ENCODE measurements at places on chromosomes 16 and 17.
A peak's percentile ranks its signal among the peaks of the same experiment; 100 is the strongest.

GRCh38 chr17:37608351-37609169, 658 bp downstream of the SYNRG start:
- no peak for DNase-seq

- no peak for DNase-seq
These were observed 37.3 kb upstream of the MRPS23 start for GRCh38 chr17:57887161-57887560.

GRCh38 chr16:79336437-79337229, 263.9 kb downstream of the MAF start:
- no peak for DNase-seq

DNA sequence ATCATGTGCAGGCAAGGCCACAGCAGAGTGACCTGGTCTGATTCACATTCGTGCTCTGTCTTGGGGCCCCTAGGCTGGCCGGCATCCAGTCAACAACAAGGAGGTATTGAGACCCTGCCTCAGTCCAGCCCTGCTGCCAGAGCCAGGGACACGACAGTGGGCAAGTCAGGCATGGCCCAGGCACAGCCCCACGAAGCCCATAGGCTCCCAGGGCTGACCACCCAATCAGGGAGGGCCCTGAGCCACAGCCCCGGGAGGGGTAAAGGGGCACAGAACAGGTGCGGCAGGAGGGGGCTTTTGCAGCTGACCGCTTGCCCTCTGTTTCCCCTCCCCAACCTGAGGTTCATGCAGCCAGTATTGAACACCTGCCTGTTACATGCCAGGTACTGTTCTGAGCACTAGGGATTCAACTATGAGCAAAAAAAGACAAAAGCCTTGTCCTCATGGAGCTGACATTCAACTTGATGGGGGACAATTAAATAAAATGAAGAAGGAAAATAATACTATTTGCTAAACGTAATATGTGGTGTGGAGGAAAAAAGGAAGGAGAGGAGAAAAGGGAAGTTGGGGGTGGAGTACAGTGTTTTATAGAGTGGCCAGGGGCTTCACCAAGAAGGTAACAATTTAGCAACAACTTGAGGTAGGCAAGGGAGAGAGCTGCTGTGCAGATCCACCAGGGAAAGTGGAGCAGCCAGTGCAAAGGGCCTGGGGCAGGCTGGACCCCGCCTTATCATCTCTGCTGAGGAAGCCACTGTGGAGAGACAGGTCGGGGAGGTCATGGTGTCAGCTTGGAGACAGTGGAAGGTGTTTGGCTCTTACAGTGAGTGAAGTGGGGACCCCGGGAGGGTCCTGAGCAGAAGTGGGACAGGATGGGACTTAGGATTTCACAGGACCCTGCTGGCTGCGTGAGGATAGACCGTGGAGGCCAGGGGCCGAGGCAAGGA, 6.1 kb downstream of the DRC3 start:
- no peak for DNase-seq

GRCh38 chr16:54009464-54010176, 277.0 kb downstream of the IRX3 start:
- no peak for DNase-seq

DNA sequence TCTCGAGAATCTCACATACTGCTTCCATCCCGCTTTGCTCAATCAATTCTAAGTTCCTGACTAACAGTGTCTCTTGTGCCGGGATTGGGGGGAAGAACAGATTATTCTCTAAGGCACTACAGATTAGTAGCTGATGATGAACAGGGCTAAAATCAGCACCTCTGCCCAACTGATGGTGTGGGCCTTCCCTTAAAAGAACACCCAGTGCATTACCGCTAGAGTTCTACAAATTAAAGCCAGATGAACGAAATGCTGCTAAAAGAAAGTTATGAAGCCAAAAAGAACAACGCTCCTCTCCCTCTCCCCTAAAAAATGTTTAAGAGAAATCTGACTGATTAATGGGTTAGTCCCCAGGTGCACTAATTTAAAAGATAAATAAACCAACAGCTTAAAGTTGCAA, 4.4 kb downstream of the CDC27 start:
- no peak for DNase-seq

GRCh38 chr16:17104654-17105053, 366.1 kb downstream of the XYLT1 start:
- no peak for DNase-seq

DNA sequence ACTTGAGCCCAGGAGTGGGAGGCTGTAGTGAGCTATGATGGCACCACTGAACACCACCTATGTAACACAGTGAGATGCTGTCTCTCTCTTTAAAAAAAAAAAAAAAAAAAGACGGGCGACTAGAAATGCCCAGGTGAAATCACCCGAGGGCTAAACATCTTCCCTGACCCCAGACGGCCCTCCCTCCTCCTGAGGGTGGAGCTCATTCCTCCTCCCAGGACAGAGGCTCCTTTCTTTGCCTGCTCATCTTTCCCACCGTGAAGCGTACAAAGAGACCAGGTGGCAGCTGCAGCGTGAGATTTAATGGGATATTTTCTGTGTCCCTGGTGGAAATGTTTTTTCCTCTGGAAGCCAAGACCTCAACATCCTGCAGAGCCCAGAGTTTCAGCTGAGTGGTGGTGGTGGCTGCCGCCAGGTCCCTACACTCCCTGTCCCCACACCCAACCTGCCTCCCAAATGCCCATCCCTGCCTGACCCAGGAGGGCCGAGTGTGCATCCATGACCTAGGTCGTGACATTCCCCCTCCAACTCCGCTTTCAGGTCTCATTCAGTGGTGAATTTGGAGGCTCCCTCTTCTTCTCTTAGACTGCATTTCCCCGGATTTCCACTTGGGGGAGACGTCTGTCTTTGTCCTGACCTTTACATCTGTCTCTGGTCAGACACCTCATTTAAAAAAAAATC, 14.4 kb upstream of the GPRC5B start:
- DNase-seq: no peak

GRCh38 chr16:56889206-56889605, 24.2 kb downstream of the SLC12A3 start:
- no peak for DNase-seq

GRCh38 chr16:21268236-21268635, 9.9 kb downstream of the CRYM start:
- DNase-seq: no peak

GRCh38 chr16:65679785-65680184, 557.9 kb upstream of the CDH11 start:
- DNase-seq: no peak

GRCh38 chr16:66605979-66606751, 1.7 kb downstream of the CMTM3 start:
- DNase-seq: no peak

DNA sequence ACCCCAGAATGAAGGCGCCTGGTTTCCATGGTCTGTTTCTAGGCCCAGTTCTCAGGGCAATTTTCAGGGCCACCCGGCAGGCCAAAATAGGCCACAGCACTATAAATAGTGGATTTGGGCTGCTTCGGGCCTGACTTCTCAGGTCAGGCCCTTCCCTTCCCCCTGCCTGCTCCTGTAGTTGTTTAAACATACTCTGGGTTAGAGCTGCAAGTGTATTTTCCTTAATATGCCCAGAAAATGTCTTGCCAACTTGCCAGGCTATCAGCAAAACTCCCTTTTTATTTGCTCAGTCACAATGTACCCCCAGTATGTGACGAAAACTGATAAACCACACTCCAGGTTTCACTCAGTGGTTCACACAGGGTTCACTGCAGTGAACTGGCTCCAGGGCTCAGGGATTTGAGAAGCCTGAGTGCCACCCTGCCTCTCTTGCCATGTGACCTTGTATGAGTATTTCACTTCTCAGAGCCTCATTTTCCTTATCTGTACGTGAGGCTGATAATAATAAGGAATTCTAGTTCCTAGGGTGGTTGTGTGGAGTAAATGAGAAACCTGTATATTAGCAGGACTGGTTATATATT, 76.5 kb downstream of the GPRC5B start:
- no peak for DNase-seq

DNA sequence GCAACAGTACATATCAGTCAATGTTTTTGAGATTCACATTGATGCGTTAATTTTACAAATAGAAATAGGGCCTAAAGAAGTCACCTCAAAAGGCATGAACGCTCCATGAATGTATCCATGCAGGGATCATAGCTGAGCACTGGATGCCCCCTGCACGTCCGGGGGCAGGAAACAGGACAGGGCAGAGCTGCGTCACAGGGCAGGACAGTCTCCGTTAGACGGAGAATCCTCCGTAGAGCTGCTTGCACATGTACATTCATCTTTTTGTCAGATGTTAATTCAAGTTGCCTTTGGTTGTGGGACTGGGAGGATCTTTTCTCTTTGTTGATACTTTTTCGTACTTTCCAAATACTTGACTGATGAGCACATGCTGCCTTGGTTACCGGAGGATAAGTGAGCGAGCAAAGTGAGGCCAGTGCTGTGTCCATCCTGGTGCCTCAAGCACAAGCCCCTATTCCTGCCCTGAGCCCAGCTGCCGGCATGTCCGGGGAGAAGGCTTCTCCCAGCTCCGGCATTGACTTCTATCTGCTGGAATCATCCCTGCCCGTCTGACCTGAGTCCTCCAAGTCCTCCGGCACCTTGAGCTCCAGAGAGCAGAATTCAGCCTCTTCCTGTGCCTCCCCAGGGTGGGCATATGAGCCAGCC, 15.0 kb downstream of the GAA start:
- DNase-seq: no peak

GRCh38 chr16:88384222-88385111, 1.7 kb downstream of the ZNF469 start:
- no peak for DNase-seq

- peak; percentile 26 for DNase-seq
These were observed 18.9 kb downstream of the KPNA2 start for GRCh38 chr17:68054296-68054900.

DNA sequence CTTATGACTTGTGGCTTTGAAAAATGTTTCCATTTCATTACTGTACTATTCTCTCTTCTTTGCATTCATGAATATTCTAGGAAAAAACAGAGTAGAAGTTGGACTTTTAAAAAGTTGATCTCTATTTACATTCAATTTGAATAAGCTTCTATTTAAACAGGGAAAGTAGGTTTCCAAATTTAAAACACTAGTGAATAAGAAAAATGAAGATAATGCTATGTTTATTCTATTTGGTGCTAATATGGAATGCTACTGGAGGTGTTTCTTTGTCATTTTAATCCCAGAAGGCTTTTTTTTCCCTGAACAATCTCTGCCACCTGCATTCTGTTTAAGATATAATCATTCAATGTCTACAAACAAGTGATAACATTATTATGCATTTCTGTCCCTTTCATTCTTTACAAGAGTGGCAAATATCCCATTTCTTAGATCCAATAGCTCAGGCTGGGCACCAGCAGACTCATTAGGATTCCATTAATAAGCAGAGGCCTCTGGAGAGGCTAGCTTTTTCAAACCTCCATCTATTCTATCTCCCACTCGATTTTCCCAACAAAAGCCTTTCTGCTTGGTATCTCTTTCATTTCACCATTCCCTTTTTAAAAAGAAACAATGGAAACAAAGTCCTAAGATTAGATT, 1001.6 kb upstream of the CDH8 start:
- no peak for DNase-seq

DNA sequence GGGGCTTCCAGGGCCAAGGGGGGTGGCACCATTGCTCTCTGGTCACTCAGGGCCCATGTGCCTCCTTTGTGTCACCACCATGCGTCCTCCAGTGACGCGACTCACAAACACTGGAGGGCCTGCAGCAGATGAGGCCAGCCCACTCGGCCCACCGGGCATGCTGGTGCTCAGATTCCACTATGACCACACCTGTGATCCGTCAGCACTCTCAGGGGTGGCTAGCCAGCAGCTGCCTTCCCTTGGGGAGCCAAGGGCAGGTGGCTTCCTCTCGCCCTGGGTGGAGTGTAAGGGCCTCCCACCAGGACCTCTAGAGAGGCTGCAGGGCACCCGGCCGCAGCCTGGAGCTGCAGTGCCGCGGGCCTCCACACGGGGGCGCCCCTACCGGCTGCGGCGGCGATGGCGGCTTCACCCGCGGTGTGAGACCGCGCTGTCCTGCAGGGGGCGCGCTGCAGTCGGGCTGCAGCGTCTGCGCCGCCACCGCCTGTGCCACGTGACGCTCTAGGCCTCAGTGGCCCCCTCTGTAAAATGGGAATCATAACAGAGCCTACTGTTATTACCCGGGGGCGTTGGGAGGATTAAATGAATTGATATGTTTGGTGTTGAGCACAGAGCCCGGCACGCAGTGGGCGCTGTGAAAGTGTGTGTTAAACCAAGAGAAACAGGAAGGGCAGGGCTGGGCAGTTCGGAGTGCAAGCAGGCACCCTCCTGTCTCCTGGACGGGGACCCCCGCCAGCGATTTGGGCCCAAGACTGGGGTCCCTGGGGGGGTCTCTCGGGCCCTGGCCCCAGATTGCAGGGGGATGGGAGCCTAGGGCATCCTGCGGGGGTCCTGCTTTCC, 192.4 kb upstream of the GSE1 start:
- DNase-seq: peak; percentile 72

GRCh38 chr16:53947642-53948041, 243.7 kb downstream of the FTO start:
- no peak for DNase-seq

- no peak for DNase-seq
These were observed 17.0 kb downstream of the TAF1C start for GRCh38 chr16:84169765-84170310.

DNA sequence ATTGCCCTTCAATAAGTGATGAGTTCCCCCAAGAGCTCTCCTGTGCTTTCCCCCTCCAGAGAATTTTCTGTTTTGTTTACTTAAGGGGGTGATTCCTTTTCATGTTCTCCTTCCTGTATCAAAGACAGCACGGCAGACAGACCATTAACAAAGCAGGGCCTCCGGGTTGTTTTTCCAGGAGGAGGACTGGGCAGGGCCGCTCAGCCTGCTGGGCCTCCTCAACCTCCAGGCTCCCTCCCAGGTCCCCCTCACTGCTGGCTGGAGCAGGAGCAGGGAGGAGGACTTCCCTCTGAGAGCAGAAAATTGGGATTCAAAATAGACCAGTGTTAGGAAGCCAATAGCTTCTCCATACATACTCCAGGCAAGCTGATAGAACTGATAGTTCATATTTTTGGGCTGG, 20.4 kb downstream of the SDK2 start:
- no peak for DNase-seq

- no peak for DNase-seq
These were observed 6.0 kb upstream of the SLC16A3 start for GRCh38 chr17:82222816-82223215.

GRCh38 chr17:77470800-77471733, 330.3 kb downstream of the SEC14L1 start:
- DNase-seq: no peak

DNA sequence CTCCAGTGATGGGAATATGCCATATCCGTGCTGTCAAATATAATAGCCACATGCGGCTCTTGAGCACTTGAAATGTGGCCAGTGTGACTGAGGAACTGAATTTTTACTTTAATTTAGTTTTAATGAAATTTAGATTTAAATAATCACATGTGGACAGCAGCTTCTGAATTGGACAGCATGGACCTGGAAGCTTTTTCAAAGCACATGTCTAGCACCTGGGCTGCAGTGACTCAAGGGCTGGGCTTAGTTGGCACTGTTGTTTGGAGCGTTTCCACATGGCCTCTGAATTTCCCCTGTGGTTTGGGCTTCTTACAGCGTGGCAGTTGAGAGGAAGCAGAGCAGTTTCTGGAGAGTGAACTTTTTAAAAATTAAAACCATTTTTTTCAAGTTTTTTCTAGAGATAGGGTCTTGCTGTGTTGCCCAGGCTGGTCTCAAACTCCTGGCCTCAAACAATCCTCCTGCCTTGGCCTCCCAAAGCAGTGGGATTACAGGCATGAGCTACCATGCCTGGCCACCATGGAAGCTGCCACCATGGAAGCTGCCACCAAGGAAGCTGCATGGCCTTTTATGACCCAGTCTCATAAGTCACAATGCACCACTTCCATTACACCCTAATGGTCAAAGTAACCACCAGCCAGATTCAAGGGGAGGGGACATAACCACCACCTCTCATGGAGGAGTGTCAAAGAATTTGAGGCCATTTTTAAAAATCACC, 6.7 kb upstream of the TOB1 start:
- peak; percentile 81 for DNase-seq
